ENCODE measurements at places on chromosomes 1 and 21.
A peak's percentile ranks its signal among the peaks of the same experiment; 100 is the strongest.

GRCh38 chr1:21301794-21302440, 11.7 kb upstream of the ECE1 start:
- DNase-seq: no peak

DNA sequence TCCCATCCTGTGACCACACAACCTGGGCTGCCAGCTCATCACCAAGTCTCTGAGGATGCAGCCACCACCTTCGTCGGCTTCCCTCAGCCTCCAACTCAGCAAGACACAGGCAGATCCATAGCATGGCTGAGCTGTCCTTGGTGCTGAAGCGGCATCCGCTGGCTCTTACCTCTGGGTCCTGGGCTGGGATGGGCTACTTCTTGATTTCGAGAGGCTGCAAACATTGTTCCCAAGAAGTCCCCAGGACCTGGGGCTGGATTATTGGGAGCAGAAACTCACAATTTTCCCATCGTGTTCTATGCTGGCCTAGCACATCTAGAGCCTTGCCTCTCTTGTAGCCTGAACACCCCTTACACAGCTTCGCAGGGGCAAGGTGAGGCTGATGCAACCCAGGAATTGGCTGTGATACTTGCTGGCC, 24.9 kb upstream of the C1QA start:
- peak; percentile 63 for DNase-seq

GRCh38 chr21:21915816-21916215, 917.6 kb downstream of the NCAM2 start:
- no peak for DNase-seq

GRCh38 chr1:82830690-82831380, 1030.1 kb downstream of the ADGRL2 start:
- DNase-seq: no peak

DNA sequence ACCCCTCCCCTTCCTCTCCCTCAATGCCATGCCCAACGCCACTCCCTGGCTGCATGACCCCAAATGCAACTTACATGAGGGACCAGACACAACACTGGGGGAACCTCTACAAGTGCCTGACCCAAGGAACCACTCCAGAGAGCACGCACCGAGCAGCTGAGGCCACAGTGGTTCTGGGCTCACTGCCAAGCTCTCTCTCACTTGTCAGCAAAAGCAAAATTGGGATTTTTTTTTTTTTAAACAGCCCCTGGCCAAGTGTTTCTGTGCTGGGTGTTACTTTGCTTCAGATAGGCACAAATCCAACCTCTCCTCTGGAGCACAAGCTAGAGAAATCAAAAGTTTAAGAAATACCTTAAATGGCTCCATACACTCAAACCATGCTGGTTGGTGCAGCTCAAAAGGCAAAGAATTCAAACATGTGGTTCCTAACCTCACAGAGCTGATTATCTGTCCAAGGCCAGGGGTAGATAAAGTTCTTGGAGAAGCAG, 363.0 kb downstream of the SETD4 start:
- peak; percentile 30 for DNase-seq

GRCh38 chr1:186899577-186899976, 70.8 kb downstream of the PLA2G4A start:
- DNase-seq: no peak

DNA sequence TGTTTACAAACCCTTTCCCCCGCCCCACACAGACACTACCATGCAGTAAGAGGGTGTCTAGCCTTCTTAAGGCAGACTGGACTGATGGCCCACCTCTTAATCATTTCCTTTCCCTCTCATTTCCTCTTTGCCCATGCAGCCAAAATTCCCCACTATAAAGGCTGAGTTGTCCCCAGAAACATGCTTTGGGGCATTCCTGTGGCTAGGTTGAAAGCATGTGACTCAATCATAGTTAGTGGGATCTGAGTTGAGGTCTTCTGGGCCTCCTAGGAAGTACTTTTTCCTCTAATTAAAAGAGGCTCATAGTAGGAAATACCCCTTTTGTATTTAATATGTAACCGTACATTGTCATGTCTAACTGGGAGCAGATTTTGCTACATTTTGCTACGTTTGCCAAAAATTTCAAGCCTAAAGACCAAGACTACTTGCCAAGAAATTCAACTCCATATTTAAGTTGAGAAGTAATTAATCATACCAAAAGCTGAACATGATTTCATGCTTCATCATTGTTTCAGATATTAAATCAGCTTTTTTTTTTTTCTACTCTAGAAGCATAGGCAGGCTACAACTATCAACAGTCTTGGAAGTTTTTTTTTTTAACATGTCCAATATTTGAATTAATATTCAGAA, 174.7 kb downstream of the ADGRL4 start:
- peak; percentile 39 for DNase-seq

- no peak for DNase-seq
Measured at GRCh38 chr1:68624233-68624632, 127.4 kb upstream of the DEPDC1 start.

DNA sequence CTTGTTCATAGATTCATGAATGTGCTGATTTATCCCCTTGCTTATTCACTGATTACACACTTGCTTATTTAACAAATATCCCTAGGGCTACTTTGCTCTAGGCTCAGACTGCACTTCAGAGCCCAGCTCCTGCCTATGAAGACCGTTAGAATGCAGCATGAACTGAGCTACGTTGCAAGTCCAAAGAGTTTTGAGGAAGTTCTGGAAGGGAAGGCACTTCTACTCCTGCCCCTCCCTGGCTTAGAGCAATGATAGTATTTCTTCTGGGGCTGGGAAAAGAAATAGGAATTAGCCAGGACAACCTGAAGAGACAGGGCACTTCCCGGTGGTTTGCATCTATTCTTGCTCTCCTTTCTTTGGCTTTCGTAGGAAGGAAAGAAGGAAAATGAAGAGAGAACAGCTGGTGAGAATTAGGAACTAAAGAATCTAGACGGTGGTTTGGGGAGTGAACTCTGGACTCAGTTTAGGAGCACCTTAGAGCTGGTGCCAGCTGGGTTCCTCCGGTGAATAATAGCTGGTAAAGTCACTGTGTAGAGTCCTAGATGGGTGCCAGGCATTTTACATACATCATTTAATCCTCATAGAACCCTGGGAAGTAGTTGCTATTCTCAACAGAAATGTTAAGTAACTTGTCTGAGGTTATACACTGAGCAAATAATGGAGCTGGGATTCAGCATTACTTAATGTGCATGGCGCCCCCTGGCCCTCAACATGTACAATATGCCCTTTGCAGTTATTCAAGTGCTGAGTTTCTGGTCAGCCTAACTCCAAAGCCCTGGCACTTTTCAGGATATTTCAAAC, 65.9 kb downstream of the NDUFS5 start:
- peak; percentile 84 for DNase-seq

DNA sequence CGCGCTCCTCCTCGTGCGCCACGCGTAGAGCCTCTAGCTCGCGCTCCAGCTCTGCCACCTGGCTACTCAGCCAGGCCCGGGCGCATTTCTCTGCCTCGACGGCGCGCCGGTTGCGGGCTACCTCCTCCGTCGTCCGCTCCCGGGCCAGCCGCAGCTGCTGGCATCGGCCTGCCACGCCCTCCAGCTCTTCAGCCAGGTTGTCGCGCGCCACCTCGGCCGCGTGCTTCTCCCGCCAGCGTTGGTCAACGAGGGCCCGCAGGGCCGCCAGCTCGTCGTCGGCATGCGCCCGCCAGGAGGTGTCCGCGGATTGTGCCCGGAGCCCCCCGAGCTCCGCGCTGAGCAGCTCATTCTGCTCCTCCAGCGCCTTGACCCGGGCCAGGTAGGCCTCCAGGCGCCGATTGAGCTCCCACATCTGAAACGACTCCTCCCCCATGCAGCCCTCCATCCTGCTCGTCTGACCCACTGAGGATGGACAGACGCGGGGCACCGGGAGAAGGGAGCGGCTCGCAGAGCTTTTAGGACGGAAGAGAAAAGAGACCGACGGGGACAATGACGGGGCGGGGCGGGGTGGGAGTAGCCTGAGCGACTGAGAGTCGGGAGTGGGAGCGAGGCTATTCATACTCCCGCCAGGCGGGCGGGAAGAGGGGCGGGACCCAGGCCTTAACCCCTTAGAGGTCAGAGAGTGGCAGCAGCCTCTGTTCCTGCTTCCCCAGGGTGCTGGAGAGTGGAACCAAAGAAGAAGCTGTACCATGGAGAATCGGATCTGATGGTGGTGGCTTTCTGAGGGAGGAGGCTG, at the start of gene NES:
Gene NES (minus strand): TSS at position 588 of the 796 bp plus-strand sequence. CDS start 143 bp downstream, at position 445.
- peak; percentile 54 for DNase-seq

DNA sequence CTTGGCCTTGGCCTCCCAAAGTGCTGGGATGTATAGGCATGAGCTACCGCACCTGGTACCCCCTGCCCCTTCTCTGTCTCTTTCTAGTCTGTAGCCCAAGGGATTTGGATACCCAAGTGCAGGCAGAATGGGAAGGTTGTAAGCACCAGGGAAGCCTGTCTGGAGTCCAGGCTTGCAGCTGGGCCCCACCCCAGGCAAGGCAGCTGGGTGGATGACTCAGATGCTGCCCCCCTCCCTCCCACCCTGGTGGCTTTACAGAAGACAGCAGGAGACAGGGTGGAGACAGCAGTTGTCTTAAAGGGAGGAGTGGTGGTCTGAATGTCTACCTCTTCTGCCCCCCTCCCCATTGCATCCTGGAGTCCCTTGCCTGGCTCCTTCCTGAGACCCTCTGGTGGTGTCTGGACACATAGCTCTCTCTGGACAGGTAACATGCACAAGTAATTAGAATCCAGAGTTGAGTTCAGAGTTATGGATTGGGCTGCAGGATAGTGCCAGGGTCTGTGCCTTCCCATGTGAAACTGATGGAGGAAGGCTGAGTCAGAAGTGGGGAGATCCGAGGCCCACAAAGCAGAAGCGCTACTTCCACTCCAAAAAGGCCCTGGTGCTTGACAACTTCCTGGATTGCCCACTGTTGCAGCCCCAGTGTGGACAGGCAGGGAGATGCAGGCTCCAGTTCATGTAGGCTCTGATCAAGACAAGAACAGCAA, 5.1 kb downstream of the LMNA start:
- peak; percentile 82 for DNase-seq

GRCh38 chr1:14782741-14783591, 184.5 kb downstream of the KAZN start:
- DNase-seq: no peak

DNA sequence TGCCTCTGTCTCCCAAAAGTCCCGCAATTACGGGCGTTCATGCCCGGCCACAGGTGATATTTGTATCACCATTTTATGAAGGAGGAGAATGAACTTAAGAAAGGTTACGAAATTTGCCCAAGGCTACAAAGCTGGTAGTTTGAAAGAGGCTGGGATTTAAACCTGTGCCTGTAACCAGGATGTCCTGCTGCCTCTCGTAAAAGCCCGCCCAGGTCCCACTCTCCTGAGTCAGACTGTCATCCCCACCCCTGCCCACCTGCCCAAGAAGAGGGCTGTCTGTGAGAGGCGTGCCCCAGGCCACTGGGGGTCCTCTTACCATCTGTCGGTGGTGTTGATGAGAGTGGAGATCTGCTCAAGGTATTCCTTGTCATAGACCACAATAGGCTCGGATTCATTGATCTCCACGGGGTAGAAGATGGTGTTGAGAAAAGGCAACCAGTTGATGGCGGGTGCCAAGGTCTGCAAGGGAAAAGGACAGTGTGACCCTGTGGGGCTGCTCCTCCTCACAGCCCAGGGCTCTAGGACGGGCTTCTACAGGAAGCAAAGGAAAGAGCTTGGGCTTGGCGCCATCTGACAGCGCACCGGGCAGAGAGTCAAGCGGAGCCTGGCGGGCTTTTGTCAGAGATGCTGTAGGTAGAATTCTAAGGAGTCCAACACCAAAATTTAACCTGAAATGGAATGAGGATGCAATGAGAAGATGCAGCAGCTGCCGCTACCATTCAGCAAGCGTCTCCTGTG, 43.2 kb downstream of the ECE1 start:
- no peak for DNase-seq

DNA sequence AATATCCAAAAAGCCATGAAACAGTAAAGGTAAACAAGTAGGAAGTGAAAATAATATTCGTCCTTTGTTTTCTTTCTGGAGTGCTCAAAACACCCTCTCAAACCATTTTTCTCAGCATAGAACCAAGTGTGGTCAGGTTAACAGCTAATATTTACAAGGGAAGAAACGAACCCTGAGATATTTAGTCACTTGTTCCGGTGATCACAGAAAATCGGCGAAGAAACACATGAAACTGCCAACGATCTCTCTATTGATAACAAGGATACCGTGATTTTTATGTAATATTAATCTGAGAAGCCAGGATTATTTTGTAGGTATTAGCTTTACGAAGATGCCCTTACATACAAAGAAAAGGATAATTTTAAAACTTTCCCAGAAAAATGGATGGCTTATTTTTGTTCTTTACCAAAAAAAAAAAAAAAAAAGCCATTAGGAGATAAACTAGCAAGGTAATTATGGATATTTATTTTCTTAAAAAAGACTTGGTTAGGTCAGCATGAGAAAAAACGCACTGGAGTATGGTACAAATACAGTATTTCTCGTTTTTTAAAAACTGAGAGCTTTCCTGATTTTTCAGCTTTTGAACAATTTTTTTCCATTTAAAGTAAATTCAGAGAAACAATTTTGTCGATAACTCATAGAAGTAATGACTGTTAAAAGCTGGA, 107.3 kb upstream of the HNRNPU start:
- no peak for DNase-seq

DNA sequence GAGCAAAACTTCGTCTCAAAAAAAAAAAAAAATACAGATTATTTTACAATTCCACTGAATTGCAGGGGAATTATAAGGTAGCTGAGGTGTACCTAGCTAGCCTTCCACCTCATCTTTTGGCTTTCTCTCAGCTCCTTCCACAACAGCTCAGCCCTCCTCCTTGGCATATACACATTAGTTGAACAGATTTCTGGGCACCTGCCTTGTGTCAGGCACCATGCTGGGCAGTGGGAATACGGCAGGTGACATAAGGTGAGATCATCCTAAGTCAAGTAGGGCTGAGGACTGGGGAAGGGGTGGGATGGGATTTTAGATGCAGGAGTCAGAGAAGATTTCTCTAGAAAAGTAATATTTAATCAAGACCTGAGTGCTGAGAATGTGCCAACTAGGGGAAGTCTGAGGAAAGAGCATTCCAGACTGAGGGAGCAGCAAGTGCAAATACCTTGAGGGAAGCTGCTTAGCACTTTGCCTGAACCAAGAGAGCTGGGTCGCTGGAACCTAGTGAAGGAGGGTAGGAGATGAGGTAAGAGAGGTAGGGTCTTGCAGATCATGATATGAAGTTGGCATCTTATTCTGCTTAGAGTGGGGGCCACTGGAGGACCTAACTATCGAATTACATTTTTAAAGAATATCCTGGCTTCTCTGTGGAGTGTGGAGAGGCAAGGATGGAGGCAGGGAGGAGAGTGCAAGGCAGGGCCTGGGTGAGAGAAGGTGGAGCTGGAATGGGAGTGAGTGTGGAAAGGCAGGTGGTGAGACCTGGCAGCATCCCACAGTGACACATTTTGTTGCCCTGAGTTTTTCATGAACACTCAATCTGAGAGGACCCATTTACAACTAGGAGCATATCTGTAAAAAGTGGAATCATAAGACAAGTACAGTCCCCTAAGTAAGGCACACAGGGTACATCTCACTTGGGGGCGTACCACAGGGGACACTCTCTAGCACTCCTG, 28.2 kb downstream of the LAMC2 start:
- DNase-seq: no peak

DNA sequence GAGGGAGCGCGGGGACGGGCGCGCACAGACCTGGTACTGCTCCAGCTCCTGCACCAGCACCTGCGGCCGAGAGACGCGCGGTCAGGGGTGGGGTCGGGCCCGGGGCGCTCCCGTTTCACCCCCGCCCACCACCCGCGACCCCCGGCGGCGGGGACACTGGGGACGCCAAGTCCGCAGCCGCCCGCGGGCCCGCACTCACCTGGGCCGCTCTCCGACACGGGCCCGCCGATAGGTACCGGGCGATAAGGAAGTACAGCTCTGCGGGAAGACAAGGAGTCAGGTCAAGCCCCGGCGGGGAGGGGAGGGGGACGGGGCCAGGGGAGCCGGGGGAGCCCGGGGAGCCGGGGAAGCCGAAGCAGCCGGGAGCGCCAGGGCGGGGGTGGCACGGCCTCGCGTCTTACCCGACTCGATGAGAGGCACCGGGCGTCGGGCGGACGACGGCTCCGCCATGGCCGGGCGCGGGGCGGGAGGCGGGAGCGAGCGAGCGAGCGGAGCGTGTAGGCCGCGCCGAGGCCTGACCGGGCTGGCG, 326 bp downstream of the BRWD1 start:
- DNase-seq: no peak
